ENCODE measurements at places on chromosomes 2 and 18.

- no peak for DNase-seq
These were observed 1.7 kb downstream of the ERFE start for GRCh38 chr2:238160206-238161129.

DNA sequence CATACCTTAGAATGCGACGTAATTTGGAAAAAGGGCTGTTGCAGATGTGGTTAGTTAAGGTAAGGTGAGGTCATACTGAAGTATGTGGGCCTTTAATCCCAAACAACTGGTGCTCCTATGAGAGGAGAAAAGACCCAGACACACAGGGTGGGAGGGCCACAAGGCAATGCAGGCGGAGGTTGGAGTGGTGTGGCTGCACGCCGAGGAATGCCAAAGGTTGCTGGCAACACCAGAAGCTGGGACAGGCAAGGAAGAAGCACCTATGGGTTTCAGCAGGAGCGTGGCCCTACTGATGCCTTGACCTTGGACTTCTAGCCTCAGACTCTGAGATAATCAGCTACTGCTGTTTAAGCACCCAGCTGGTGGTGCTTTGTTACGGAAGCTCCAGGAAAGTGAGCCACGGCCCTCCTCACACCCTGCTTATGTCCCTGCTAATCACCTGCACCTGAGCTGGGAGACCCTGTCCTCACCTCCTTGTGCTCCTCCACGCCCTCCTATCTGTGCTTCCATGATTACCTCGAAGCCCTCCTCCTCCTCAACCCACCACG lies 48.3 kb upstream of the LAMA1 start:
- no peak for DNase-seq

- no peak for DNase-seq
These were observed 133.7 kb downstream of the KLHL29 start for GRCh38 chr2:23518481-23519333.

DNA sequence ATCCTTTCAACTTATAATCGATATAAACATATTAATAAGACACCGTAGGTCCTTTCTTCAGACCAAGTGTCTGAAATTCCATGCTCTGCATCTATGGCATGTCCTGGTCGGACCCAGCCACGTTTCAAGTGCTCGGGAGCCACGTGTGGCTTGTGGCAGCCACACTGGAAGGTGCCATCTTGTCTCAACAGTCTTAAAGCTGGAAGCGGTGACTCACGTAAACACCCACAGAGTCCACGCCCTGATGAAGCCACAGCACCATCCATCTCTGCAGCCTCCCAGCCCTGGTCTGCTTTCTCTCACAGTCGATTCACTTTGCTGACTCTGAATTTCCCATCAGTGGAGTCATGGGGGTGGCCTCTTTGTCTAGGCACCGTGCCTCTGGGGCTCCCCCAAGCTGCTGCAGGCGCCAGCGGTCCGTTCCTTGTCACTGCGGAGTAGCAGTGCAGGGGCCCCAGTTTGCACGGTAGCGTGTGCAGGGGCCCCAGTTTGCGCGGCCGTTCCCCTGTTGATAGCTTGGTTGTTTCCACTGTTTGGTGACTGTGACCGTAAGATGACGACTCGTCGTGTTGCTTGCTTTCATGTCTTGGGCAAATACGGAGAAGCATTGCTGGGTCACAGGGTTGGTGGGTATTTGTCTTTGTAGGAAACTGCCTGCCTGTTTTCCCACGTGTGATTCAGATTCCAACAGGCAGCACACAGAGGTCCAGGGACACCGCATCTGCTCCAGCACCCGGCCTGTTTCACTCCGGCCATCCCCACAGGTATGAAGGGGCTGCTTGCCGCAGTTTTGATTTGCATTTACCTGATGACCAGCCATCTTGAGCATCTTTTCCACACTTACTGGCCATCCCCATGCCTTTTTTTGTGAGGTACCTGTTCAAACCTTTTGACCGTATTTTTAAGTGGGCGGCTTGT lies 240.3 kb downstream of the HDAC4 start:
- no peak for DNase-seq

DNA sequence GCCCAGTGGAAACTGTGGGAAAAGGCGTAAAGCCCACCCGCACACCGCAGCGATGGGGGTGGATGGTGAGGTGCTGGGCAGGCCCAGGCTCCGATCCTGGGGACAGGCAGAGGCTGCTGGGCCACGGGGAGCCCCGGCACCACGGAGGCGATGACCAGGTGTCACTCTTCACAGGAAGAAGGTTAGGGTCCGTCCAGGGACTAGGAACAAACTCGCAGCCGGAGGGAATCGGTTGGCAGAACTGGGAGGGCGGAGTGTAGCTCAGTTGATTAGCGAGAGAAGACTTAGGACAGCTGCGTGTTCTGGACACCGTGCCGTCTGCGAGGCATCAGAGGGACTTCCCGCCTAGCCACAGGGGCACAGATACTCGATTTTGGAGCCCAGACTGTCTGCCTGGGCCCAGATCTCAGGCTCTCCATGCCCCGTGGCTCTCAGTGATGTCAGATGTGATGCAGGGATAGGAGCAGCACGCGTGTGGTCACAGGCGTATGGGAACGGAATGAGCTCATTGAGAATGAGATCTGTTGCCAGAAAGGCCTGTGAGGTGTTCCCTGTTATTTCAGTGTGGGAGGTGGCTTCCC lies 16.1 kb upstream of the ALLC start:
- DNase-seq: no peak

DNA sequence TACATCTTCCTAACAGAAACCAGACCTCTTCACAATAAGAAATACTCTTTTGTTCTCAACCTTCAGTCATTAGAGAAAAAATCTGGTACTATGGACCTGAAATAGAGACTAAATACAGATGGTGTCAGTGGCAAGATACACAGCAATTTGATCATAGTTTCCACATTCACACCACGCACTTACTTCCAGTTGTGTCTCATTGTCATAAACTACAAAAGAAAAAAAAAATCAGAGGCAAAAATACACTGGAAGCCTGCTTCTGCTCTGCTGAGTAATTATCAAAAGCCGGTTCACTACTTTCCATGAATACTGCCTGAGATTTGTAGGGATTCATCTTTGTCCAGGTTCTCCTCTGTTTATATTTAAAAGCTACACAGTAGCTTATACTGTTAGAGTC lies 182.6 kb downstream of the PID1 start:
- no peak for DNase-seq

GRCh38 chr2:191391171-191391570 lies 146.0 kb downstream of the MYO1B start:
- no peak for DNase-seq

- peak; percentile 36 for DNase-seq
These were observed 861 bp upstream of the SEMA4C start for GRCh38 chr2:96870626-96871255.

DNA sequence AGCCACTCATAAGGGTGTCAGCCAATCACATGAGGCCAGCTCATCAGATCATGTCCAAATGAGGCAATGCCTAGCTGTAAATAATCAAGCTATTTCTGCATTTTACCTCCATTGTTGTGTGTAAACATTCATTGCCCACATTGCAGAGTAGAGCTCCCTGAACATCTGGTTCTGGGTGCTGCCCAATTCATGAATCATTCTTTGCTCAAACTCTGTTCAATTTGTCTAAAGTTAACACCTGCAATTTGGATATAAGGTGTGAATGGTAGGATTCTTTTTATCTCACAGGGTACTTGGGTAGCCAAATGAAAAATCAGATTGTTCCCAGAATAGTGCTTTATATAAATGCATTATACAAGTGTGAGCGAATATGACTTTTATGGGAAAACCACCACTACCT lies 345.5 kb upstream of the NT5C1B start:
- DNase-seq: no peak

DNA sequence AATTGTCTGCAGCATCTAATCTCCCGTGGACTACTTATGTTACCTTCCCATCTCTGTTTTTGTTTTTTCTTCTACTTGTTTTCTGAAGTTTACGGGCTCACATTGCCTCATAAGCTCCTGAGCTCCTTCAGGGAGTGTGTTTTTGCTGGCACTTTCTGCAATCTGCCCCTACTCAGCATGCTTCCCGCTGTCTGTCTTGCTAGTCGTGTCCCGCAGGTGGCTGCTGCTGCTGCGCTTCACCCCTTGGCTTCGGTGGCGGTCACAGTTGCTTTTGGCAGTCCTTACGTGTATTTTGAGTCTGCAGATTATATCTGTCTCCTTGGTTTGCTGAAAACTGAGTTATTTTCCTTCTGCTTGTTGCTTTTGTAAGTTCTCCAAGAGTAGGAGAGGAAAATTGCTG lies 37.3 kb downstream of the FER1L5 start:
- no peak for DNase-seq

DNA sequence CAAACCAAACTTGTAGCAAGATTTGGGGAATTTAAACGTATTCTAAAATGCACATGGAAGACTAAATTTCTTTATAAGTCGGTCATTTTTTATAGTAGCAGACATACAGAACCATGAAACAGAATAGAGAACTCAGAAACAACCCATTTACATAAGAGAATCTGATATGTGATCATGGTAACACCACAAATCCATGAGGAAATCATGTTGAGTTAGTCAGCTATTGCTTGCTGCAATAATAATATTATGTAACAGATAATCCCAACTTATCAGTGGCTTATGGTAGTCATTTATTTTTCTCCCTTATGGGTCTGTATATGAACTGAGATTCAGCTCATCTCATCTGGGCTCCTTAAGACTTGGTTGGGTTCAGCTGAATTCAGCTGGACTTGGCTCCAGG lies 103.4 kb upstream of the SERTAD2 start:
- no peak for DNase-seq

DNA sequence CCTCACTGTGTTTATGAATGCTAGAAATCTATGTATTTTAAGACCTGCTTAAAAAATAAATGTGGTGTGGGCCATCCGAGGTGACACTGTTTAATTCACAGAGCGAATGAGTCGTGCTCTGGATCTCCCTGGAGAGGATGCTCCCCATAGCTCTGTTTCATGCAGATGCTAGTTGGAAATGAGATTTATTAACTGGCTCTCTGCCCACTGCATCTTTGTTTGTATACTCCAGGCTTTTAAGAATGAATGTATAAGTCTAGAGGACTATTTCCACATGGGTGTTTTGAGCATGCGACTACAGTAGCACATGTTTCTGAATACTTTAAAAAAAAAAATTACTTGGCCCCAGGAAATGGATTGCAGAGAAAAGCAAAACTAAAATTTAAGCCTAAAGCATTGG lies 3.9 kb downstream of the MAPRE2 start:
- DNase-seq: no peak

DNA sequence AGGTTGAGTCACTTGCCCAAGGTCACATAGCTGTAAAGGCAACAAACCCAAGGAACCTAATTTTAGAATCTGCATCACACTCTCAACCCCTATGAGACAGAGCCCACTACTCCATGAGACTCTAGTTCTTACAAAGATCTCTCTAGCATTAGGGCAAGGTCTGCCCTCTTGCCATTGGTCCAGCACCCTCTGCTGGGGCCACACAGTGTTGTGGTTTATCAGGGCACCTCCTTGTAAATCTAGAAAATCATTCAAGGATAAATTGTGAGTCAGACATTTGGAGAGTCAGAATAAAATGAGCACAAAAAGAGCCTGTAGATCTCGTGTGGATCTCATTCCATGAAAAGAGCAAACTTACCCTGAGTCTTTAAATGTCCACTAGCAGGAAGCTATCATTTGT lies 91.2 kb downstream of the SLC8A1 start:
- DNase-seq: no peak

DNA sequence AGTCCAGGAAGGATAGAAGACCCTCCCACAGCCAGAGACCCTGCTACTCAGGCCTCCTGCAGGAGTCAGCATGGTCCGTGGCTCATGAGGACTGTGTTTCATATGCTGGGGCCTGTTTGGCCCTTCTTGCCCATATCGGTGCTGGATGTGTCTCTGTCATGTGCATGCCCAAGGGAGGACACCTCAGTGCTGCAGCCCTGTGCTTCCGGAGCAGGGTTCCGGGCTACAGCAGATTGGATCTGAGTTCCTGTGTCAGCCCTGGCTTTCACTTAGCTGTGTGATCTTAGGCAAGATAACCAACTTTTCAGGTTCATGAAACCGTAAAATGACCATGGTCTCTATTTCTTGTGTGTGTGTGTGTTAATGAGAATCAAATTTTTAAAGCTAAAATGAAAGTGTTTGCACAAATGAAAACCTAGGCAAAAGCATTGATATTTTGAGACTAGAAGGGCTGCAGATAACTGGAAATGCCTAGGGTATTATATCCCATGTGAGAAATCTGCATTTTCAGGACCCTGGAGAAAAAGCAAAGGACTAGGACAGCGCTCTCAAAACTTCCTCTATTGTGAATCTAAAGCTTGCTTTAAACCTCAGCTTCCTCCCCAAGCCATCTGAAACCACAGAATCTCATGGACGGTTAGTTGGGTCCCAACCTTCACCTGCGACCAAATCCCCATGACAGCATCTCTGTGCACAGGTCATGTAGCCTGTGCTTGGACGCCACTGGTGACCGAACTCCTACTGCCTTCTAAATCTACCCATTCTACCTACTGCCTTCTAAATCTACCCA lies 58.8 kb upstream of the CAPN13 start:
- no peak for DNase-seq

GRCh38 chr2:240287011-240287410 lies 146.6 kb upstream of the OTOS start:
- DNase-seq: no peak

DNA sequence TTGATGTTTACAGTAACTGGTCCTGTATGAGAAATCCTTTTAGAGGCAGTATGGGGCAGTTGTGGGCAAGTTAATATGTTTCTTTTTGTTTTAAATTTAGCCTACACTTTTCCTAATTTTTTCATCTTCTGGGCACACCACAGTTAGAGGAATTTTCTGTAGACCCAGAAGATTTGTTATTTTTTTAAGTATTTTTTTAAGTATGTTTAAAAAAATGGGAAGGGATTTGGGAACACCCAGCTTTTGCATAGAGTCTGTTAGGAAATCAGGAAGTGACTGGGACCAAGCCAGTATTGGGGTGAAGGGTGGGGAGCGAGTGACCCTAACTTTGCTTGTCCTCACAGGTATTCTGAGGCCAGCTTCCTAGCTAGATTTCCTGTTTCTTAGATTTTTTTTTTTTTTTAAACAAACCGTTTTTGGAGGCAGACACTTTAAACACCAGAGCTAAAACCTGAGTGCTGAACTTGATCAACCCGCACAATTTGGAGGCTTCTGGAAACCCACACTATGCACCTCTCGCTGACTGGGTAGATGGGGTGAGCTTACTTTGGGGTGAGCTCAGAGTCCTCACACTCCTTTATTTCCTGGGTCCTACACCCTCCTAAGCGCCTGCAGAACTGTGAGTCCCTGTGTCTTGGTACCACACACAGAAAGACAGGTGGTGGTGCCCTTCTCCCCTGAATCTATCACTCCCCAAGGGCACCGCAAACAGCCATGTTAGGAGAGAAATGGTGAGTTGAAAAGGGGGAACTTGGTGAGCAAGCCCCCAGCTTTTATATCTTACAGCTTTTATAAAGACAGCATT lies 5.2 kb downstream of the GATA6 start:
- DNase-seq: no peak

GRCh38 chr2:238557431-238557830 lies 130.7 kb downstream of the ASB1 start:
- DNase-seq: no peak

DNA sequence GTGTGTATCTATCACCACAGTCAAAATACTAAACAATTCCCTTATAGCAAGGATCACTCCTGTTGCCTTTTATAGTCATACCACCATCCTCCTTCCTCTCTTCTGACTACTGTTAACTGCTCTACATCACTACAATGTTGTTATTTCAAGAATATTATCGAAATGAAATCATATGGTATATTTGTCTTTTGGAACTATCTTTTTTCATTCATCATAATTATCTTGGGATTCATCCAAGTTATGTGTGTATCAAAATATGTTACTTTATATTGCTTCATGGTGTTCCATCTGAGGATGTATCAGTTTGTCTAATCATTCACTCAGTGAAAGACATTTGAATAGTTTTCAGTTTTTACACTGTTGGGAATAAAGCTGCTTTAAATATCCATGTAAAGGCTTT lies 1423.0 kb upstream of the PIK3C3 start:
- DNase-seq: no peak

- DNase-seq: no peak
These were observed 50.4 kb downstream of the IL1RL2 start for GRCh38 chr2:102237176-102237575.

All from stimulated activated CD4-positive, alpha-beta T cell treated with anti-CD3 and anti-CD28 coated beads, TNF-alpha, amount 100 ng/mL, for 4 hours (primary cell).